ENCODE measurements at places on chromosomes 12 and 14. TPM values are rescaled to one million over a fixed set of nuclear protein-coding genes. Genes with fewer than 3 reads are reported as not detected.
A peak's percentile ranks its signal among the peaks of the same experiment; 100 is the strongest.

DNA sequence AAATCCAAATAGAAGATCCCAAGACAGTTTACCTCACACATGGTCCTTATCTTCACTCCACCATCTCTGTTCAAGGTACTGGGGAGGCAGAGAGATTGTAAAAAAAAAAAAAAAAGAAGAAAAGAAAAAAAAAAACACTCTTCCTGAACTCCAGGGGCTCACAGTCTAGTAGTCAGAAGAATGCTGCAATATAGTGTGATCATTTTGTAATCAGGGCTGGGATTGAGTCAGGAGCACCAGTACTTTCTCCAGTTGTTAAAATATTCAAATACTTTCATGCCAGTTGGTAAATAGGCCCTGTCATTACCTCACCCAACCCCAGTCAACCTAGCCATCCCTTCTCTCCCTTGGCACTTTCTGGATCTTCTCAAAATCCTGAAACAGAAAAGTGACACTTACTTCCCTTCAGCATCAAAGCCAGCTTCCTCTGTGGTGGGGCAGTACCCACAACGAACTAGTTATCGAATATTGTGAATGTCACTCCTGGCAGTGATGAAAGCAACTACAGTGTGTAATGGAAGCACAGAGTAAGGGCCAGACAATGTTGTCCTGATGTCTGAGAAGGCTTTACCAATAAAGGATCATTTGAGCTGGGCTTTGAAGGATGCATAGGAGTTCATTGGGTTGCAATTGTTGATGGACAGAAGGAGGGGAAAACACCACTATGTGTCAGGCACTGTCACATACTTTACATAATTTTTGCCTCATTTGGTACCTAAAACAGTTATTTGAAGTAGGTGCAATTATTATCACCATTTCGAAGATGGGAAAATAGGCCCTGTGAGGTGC is 44.3 kb upstream of the HSPB8 start:
- DNase-seq, result no peak

Gene GRIP1
- total RNA-seq, result 0.22 TPM

Gene PRPH
- not detected for total RNA-seq

Gene OR6C74
- total RNA-seq, result not detected

DNA sequence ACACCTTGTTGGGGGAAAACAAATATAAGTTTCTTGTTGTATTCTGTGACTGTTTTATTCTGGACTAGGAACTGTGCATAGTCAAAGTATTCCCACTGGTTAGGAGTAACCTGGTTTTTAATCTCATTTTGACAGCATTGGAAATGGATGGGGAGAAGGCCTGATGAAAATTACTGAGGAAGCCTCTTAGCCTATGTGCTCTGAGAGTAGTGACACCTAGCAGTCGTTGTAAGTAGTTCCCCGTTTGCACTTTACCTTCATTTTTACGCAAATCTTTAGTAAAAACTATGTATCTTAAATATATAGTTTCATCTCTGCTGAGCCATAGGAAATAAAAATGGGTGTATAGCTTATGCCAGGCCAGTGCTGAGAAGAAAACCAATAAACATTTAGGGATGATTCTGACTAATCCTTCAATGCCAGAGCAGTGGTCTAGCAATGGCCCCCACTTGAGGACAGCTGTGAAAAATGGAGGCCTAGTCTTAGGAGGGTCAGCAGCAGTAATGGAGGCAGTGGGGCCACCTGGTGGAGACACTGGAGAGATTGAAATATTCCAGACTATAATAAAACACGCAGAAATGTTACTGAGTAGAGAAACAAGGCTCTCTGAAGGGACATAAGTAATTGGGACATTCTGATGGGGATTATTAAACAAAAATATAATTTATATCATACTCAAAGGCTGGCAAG is 133.2 kb upstream of the NOVA1 start:
- no peak for DNase-seq

- no peak for DNase-seq
Observed at GRCh38 chr12:117363953-117364486, 2.6 kb upstream of the NOS1 start.

Gene NID2
- total RNA-seq, result 3.4 TPM

DNA sequence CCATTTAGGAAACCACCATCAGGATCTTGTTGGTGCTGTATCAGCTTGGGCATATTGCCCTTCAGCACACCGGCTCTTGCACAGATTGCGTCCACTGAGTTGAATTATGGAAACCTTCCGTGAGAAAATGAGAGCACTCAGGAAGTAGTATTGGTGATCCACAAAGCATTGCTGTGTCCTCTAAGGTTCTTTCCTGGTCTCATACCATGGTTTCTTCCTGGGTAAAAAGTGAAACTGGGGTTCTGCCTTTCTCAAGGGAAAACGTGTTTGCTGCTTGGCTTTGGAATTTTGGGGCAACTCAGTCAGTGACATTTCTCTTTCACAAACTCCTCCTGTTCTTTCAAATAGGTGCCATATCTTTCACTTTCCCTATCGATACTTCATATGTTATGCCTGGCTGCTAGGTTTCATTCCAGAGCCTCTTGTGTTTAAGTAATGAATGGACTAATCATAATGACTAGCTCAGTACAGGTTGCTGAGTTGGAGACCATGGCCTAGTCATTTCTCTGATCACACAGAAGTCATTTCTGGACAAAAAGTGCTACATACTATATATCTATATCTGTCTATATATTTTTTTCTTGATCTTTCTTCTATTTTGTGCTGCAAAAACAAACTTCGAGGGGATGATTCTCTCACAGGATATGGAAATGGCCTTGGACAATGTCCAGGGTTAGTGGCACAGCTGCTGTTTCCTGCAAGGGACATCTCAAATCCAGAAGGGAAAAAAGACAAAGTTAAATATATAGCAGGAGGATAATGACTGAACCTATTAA is 423.4 kb downstream of the ZFP36L1 start:
- DNase-seq, result no peak

Gene RAB15
- total RNA-seq, result 13.8 TPM

DNA sequence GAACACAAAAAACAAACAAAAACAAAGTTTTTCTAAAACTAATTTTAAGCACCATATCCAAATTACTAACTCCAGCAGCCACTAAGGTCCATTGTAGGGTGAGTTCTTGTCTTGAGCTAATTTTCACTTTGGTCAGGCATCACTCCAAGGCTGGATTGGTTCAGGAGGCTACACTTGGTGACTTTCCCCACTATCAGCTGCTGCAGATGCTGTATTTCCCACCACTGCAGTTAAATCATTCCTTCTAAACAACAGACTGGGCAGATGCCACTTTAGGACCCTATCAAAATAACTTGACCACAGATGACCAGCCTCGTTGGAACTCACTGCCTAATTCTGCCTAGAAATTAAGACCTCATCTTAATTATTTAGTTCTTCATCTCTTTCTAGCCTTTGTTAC is 140.5 kb downstream of the SLC16A7 start:
- no peak for DNase-seq

DNA sequence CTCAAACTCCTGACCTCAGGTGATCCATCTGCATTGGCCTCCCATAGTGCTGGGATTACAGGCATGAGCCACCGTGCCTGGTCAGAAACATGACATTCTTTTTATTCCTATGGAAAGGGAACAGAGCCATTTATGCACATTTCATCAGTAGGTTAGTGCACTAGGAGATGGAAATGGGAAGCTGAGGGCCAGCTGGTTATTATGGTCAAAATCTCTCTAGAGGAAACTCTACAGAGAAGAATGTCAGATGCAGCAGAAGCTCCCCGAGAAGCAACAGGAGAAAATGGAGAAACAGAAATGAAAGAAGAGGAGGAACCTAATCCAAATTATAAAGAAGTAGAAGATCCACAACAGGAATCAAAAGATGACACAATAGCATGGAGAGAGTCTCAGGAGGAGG is 2.7 kb downstream of the CFAP251 start:
- no peak for DNase-seq

DNA sequence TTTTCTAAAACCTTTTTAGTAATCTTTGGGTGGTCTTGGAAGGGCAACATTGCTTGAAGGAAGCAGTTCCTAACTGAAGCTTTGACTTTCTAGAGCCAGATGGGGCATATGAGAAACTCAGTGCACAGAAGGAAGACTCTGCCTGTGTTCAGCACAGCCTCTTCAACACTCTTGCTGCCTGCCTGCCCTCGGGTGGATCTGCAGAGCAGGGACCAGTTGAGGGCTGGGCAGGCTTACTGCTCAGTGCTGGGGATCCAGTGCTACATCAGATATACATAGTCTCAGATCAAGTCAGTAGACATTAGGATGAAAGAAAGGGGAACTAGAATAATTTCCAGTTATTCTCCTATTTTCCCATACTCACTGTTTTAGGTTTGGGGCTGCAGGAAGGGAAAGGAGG is 29.5 kb upstream of the TMX1 start:
- no peak for DNase-seq

Gene TCL1A
- total RNA-seq, result not detected

GRCh38 chr12:109763201-109763841 is 49.7 kb downstream of the FAM222A start:
- no peak for DNase-seq

Gene CPNE8
- total RNA-seq, result 16.1 TPM

DNA sequence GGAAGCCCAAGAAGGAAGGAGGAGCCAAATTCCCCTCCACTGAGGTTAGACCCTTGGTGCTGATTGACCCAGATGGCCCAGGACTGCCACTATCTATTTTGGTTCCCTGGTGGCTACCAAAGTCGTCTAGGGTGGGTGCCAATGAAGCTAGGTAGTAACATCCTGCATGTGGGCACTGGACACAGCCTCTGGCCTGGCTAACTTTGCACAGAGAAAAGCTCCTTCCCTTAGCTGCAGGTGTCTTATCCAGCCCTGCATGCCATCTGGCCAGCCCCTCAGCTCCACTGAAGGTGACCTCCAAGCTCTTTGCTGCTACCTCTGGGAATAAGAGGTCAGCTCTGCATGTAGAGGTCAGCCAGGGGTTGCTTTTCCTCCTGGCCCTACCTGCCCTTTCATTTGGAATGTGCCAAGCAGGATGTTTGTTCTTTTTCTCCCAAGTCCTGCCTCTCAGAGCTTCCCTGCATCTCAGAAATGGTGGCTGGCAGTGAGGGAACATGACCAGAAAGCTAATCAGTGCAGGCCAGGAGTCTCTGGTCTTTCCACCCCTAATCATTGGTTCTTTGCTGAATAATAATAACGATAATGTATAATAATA is 34.0 kb downstream of the JDP2 start:
- DNase-seq, result no peak

GRCh38 chr12:69239922-69240630 is 707 bp downstream of the CPSF6 start:
- peak; percentile 64 for DNase-seq

- no peak for DNase-seq
Observed at GRCh38 chr12:112740387-112740934, 51.1 kb upstream of the RPH3A start.
